NCI-H1105 treated with DMSO at 0.1 percent for 48 hours (cell line): ENCODE measurements at places on chromosomes 5 and 9.

- DNase-seq = no peak
Measured at GRCh38 chr5:138623053-138623452, 47.9 kb upstream of the HSPA9 start.

DNA sequence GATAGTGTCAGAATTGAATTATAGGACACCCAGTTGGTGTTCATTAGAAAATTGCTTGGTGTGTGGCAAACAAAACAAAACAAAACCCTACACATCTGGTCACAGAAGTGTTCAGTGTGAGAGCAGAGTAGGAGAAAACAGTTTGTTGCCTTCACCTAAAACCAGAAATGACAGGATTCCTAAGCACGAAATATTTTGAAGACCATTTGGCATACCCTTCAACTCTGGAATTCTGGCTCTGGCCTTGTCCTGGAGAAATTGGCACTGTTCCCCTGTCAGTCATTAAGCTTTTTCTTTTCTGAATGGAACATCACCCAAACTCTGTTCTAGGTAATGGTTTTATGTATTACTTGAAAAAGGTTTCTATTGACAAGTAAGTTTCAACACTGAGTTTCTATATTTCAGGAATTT is 110.2 kb upstream of the PCA3 start:
- DNase-seq = no peak

DNA sequence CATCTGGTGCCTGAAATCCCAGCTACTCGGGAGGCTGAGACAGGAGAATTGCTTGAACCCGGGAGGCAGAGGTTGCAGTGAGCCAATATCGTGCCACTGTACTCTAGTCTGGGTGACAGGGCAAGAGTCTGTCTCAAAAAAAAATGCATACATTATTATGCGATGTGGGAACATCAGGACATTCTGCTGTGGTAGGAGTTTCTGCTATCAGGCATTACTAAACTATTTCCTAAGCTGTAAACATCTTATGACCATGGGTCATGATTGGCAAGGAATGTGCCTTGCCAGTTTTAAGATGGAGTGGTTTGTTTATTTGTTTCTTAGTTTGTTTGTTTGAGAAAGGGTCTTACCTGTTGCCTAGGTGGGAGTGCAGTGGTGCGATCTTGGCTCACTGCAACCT is 45.1 kb upstream of the FAM120A start:
- no peak for DNase-seq

GRCh38 chr5:86175224-86175623 is 442.5 kb upstream of the COX7C start:
- no peak for DNase-seq

DNA sequence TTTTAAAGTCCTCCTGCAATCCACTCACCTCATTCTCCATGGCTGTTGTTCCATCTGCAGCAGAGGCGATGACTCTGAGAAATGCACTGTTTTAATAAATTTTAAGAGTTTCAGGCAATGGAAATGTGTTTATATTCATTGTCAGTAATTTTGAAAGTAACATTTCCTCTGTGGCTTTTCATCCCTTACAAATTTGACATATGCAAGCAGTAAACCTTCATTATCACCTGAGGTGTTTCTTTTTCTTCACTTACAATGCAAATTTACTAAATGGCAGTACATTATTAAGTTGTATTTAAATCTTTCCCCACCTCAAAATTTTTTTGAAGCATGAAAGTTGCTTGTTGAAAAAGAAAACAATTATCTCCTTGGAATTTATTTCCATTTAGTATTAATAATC is 136.9 kb downstream of the DIRAS2 start:
- DNase-seq = no peak

DNA sequence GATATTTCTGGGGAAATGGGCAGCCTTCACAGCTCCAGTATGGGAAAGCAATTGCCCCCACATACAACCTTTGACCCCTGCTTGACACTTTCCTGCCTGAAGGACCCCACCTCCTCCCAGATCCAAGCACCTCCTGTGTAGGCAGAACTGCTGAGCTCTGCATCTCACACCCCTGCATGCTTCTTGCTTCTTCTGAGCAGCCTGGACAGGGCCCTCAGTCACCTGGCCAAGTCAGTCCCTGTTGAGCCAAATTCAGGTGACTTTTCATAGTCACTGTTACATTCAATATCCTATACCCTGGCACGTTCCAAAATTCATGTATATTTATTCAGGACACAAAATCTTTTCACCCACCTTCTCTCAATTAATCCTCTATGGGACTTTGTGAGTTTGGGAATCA is 30.4 kb upstream of the CTSL start:
- DNase-seq = no peak

GRCh38 chr5:149340920-149341319 is 4.4 kb upstream of the GRPEL2 start:
- DNase-seq = no peak

DNA sequence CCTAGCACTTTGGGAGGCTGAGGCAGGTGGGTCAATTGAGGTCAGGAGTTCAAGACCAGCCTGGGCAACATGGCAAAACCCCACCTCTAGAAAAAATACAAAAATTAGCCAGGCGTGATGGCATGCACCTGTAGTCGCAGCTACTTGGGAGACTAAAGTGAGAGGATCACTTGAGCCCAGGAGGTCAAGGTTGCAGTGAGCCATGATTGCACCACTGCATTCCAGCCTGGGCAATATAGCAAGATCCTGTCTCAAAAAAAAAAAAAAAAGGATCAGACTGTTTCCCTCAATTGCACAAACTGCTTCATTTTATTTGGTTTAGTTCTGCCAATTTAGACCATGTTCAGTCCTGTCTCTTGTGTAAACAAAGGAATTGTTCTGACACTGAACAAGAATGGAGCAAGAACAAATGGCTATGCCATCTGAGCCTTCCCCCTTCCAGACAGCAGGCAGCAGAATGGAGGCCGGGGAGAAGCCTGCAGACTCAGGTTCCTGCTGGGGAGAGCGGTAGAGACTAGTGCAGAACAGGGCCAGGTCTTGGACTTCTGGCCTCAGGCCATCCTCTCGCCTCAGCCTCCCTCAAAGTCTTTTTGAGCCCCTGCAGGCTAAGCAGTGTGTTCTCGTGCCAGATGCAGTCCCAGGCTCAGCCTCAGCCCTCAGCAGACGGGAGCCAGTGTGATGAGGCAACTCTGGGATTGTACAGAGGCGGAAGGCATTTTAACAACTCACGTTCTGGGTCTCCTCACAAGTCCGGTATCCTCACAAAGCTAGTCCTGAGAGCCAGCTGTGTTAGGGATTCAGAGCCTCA is 18.2 kb downstream of the HNRNPH1 start:
- no peak for DNase-seq

- no peak for DNase-seq
Measured at GRCh38 chr5:87252283-87252605, 15.4 kb upstream of the RASA1 start.

- DNase-seq = no peak
Measured at GRCh38 chr9:101247297-101247696, 137.5 kb downstream of the BAAT start.

GRCh38 chr9:97704851-97705250 is 7.7 kb upstream of the XPA start:
- no peak for DNase-seq

DNA sequence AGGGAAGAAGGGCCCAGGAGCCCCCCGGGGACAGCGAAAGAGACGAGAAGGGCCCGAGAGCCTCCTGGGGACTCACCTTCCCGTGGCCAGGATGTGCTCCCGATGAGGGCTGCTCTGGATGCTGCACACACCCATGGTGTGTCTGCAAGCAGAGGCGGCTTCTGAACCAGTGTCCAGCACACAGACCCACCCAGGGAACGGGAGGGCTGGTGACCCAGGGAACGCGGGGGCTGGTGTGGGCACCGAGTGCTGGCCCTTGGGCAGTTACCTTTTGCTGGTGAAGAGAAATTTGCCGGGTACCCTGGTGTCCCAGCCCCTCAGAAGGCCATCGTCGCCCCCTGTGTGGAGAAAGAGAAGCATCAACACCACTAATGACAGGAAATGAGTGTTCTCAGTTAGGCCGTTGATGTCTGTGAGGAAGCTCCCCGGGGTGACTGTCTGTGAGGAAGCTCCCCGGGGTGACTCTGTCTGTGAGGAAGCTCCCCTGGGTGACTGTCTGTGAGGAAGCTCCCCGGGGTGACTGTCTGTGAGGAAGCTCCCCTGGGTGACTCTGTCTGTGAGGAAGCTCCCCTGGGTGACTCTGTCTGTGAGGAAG is 13.2 kb downstream of the MRPL41 start:
- no peak for DNase-seq

GRCh38 chr5:67997892-67998457 is 217.6 kb upstream of the PIK3R1 start:
- no peak for DNase-seq

GRCh38 chr9:127161081-127161624 is 38.7 kb upstream of the ANGPTL2 start:
- no peak for DNase-seq

- DNase-seq = no peak
Measured at GRCh38 chr5:113237893-113238292, 196.9 kb downstream of the TSSK1B start.

- DNase-seq = peak; percentile 31
Measured at GRCh38 chr5:59583810-59584562, 309.5 kb downstream of the PDE4D start.

DNA sequence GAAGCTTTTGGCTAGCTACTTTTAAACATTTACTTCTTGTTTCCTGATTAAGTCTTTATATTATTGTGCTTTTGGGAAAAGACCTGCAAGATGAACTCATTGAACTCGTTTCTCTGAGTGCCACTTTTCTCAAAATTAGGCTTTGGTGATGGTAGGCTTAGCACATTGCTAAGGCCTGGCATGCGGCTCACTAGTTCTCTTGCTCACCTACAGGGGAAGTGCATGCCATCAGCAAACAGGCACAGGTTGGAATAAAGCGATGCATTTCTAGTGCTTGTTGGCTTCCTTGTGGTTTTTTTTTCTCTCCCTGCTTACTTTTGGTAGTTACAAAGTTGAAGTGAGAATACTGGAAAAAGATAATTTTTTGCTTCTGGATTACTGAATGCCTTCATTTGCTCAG is 41.4 kb downstream of the TLE4 start:
- DNase-seq = no peak

- no peak for DNase-seq
Measured at GRCh38 chr9:81633952-81634854, 55.1 kb downstream of the TLE1 start.

GRCh38 chr5:127006744-127007143 is 23.6 kb downstream of the MARCHF3 start:
- no peak for DNase-seq

- no peak for DNase-seq
Measured at GRCh38 chr5:1247811-1248210, 22.6 kb downstream of the SLC6A18 start.

GRCh38 chr9:84374516-84374915 is 34.0 kb upstream of the SLC28A3 start:
- no peak for DNase-seq

- DNase-seq = peak; percentile 97
Measured at GRCh38 chr9:113298924-113299770, 4.0 kb downstream of the RNF183 start.

GRCh38 chr9:76044266-76044819 is 153.9 kb downstream of the PCSK5 start:
- no peak for DNase-seq

DNA sequence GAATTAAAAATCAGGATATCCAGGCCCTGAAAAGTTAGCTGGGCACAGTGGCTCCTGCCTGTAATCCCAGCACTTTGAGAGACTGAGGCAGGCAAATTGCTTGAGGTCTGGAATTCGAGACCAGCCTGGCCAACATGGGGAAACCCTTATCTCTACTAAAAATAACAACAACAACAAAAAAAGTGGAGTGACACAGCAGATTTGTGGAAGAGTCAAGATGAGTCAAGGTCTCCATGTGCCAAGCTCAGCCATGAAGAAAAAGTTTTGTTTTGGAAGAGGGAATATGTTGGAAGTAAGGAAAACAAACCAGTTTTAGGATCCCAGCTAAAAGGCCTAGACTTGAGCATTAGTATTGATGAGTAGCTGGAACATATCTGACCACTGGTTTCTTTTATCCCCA is 14.7 kb downstream of the LRRC70 start:
- DNase-seq = no peak

- no peak for DNase-seq
Measured at GRCh38 chr9:137156567-137157375, 13.1 kb downstream of the LRRC26 start.

- DNase-seq = no peak
Measured at GRCh38 chr5:75192804-75193203, 43.9 kb downstream of the ANKRD31 start.

DNA sequence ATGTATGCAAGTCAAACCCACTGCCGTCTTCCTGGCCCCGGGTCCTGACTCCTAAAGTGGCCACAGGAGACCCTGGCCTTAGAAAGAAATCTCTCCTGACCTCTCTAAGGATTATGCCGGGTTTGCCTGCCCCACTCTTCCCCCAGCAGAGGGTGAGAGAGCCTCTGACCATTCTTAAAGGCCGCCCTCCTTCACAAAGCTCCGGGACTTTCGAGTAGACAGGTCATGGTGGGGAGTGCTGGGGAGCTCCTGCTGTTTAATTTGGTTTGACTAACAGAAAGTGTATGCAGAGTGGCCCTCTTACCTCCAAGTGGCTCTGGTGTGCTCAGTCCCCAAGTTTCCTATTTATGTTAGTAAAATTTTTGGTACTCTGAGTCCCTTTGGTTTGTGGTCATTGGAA is 111.8 kb downstream of the LRRC70 start:
- no peak for DNase-seq

- DNase-seq = peak; percentile 48
Measured at GRCh38 chr5:26805076-26805475, 233.3 kb downstream of the CDH9 start.

- no peak for DNase-seq
Measured at GRCh38 chr5:131769961-131770360, 26.9 kb downstream of the FNIP1 start.

- no peak for DNase-seq
Measured at GRCh38 chr5:94900006-94900505, 281.6 kb downstream of the SLF1 start.

GRCh38 chr5:159262472-159262858 is 625 bp upstream of the UBLCP1 start:
- DNase-seq = peak; percentile 24

GRCh38 chr9:137029058-137029936 is 1.3 kb upstream of the ABCA2 start:
- peak; percentile 8 for DNase-seq

DNA sequence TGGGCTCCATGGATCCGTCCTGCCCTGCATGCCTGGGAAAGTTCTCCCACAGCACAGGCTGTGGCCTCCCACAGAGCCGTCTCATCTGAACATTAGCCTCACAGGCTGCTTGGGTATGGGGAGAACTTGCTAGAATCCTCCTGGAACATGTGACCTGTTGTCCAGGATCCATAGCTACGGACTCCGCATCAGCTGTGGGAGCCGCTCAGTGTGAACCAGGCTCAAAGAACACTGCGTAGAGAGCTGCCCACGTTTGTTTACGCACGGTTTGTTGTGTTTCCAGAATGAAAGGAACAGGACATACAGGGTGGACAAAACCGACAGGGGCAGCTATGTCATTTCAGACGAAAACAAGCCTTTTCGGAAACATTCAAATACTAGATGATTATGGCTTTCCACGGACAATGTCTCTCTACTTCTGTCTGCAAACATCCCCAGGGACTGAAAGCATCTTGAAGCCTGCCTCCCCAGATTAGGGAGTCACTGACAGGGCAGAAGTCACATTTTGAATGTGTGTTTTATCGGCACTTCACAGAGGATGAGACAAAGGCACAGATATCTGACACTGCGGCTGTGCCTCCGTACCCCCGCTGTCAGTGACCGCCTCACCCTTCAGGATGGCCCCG is 390.3 kb downstream of the GADD45G start:
- DNase-seq = no peak

GRCh38 chr5:68344447-68345111 is 129.0 kb downstream of the PIK3R1 start:
- no peak for DNase-seq

- no peak for DNase-seq
Measured at GRCh38 chr5:173554989-173555705, 61.3 kb downstream of the BOD1 start.
